ENCODE measurements at places on chromosomes 11 and 22. TPM values are rescaled to one million over a fixed set of nuclear protein-coding genes. Genes with fewer than 3 reads are reported as not detected.

Gene CARD18
- total RNA-seq: not detected

Gene IGLL1
- not detected for total RNA-seq

Gene BTBD18
- not detected for total RNA-seq

Gene NCAM1
- 3.1 TPM for total RNA-seq

Gene USP47
- 21.3 TPM for total RNA-seq

Gene NLRP10
- not detected for total RNA-seq

Gene PKDREJ
- total RNA-seq: not detected

Gene ELMOD1
- 0.07 TPM for total RNA-seq

Gene TBC1D22A
- 22.7 TPM for total RNA-seq

Data from epithelial cell of proximal tubule (primary cell).